ENCODE measurements at places on chromosomes 3 and 15. TPM values are rescaled to one million over a fixed set of nuclear protein-coding genes. Genes with fewer than 3 reads are reported as not detected.

- DNase-seq: no peak
Observed at GRCh38 chr3:71310359-71310979, 273.1 kb downstream of the FOXP1 start.

DNA sequence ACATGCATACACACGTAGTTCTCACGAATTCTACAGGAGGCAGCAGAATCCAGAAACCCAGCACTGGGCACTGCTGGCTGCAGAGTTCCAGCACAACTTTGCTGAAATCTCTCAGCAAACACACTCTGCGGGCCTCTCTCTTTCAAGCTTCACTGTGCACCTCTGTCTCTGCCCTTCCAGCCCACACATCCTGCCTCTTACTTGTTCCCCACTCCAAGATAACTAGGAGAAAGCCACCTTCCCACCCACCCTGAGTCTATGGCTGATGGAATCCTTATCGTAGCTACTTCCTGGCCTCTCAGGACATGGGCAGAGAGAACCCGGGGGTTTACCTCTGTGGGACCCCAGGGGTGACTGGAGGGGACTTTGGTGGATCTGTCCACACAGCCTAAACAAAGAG, 11.9 kb downstream of the ANP32A start:
- no peak for DNase-seq

DNA sequence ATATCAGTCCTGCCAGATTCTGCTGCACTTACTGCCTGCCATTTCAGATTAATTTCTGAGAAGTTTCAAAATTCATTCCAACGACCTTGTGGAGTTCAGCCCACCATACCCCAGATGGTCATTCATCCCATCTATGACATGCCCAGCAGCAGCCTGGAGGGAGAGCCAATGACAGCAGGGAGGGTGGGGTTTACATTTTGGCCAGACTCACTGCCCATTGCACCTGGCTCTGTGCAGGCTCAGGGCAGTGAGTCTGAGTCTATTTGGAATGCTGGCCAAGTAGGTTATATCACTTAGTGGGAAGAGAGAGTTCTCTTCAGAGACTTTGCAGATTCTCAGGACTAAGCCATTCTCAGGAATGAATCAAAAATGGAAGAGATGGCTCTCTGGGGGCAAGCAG, 21.5 kb downstream of the SRPRB start:
- no peak for DNase-seq

The GOLGA6B gene
- total RNA-seq: 0.33 TPM

The RTP1 gene
- total RNA-seq: 6.6 TPM

DNA sequence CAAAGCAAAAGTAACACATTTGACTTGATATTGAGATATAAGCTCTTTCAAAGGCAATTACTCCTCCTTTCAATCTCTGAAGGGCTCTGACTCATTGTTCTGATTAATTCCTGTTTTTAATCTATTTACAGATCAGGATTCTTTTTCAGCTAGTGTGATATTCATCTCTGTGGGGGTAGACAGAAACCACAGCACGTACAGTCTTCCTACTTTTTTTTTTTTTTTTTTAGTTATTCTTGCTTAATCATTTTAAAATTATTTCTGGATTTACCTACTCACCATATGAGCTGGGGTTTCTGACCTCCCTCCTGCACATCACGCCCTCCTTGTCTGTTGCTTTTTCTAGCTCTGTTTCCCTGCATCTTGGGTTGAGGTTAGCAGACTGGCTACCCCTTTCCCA, 1.4 kb downstream of the CNTN3 start:
- DNase-seq: no peak

The HESX1 gene
- total RNA-seq: 28.4 TPM

DNA sequence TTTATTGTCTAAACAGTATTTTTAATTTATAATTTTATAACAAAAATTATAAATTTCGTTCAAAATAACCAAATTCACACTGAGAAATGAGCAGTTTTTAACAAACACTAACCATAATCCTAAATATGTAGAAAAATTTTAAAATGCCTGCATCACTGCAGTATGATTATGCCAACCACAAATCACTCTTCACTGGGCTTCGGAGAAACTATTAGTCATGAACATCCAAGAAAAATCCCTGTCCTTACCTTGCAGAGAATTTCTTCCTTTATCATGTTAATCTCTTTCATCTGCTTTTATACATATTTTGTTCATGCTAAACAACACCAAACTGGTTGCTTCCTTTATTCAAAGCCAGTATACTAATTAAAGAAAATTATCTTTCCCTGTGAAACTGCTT, 511.0 kb upstream of the ALCAM start:
- no peak for DNase-seq

DNA sequence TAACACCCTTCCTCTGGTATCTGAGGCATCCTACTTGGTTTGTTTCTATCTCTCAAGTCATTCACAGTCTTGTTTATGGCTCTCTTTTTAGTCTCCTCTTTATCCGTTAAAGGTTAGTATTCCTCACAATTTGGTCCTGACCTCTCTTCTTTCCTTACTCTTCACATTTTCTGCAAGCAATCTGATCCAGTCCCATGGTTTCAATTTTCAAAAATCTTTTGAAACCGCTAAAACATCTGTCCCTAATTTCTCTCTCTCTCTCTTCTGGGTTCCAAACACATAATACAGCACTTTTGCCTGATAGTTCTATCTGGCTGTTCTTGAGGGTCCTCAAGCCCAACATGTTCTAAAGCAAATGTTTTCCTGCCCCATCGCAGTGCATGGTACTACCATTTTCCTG, 149.0 kb downstream of the SERPINI1 start:
- no peak for DNase-seq

The TM4SF1 gene
- total RNA-seq: 2.2 TPM

The STT3B gene
- 83.1 TPM for total RNA-seq

DNA sequence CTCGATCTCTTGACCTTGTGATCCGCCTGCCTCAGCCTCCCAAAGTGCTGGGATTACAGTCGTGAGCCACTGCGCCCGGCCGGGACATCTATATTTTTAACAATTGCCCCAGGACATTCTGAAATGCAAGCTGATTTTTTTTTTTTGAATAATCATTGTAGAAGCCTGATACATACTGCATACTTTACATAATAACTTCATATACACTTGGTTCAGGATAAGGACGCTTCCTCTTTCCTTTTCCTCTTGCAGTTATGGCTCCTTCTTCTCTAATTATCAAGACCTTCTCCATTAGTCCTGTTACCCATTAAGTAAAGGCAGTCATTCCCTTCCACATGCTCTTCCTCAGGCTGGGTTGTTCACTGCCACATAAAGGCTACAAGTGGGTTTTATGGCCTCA, 58.3 kb downstream of the SLCO3A1 start:
- DNase-seq: no peak

GRCh38 chr3:130619196-130619595, 102.2 kb downstream of the COL6A6 start:
- DNase-seq: no peak

- DNase-seq: no peak
Observed at GRCh38 chr15:34847598-34847997, 52.2 kb upstream of the ACTC1 start.

DNA sequence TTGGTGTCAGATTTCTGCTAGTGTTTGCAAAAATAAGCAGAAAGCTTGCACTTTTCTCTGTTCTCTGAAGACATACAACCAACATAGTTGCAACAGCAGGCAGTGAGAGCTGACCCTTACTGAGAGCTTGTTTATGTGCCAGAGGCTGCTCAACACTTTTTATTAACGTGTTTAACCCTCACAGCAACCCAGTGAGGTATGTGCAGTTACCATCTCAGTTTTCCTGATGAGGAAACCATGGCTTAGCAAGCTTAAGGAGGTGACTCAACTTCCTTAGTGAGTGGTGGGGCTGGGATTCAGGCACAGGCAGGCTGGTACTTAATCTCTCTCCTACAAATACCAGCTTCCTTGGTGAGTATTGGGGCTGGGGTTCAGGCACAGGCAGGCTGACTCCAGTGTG, 158.1 kb upstream of the CTDSPL start:
- no peak for DNase-seq

GRCh38 chr3:114958930-114959329, 188.2 kb downstream of the ZBTB20 start:
- DNase-seq: no peak

DNA sequence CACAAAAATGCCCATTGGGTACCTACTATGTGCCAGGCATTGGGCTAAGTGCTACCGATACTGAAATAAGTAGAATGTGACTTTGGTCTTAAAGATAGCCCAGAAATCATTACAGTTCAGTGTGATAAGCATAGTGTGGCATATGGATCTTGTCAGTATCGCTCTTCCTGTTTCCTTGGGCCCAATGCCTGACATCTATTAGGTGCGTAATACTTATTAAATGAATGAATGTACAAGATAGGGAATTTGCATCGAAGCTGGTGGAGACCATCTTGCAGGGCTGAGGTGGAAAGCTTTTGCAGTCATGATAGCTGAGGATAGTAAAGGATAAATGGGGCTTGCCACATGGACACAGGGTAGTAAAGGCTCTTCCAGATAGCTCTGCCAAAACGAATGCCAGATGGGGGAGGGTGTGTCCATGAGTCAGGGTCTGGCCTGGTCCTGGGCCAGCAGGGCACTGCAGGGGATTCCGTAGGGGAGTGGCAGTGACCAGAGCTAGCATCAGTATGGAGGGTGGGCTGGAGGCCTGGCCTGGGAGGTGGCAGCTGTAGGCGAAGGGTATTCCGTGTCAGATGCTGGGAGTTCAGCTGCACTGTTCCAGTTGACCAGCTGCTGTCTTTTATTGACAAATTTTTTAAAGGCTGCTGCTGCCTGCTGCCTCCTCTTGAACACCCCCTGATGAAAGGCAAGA, 23.5 kb downstream of the TSEN2 start:
- DNase-seq: no peak

The FAM3D gene
- total RNA-seq: not detected

- DNase-seq: no peak
Observed at GRCh38 chr3:118180853-118181252, 853.8 kb downstream of the IGSF11 start.

DNA sequence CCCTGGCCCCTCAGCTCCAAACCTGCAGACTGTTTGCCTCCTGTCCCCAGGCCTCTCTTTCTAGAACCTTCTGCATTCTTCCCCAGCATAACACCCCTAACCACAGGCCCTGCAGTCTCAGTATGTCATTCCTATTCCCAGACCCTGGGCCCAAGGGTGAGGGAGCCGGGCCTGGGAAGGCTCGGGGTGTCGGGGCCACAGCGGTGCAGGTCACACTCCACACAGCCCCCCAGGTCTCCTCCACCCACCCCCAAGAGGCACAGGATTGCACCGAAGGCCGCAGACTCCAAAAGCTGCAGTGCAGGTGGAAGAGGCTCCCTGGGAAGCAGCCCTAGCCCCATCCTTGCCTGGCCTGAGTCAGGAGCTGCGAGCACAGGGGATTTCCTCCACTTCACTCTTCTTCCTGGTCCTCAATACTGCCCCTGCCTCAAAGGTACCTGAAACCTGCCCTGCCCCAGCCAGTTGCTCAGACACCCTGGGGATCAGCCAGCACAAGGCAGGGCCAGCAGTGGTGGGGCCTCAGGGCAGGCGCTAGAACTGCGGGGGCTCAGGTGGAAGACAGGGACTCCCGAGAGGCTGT, 31.1 kb downstream of the TNK2 start:
- DNase-seq: no peak

DNA sequence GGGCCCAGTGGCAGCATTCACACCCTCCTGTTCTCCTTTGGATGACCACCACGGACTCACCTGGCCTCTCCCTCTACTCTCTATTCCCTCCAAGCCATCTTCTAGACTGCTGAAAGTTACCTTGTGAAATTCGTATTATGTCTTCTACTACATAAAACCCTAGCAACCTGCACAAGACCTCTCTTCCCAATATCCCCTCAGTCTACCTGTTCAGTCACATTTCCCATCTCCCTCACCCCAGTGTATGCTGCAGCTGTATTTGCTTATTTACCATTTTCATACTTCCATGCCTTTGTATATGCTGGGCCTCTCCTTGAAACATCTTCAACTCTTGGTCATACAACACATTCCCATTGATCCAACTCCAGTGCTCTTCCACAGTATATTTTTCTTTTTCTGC, 35.3 kb downstream of the DET1 start:
- DNase-seq: no peak

DNA sequence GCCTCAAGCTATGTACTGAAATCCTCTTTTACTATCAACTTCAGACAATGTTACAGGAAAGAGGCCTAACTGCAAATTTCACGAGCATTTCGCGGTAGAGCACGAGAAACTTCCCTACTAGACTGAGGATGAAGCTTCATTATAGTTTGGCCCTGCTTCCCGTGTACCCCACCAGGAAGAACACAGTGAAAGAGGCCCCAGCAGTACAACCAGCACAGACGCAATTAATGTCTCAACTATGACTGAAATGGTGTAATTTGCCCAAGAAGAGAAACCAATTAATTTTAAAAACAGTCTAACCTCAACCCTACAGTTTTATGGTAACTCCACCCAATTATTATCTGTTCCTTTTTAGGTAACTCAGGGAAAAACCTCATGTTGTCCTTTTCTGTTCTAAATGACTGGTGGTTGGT, 12.1 kb downstream of the CHSY1 start:
- DNase-seq: no peak

DNA sequence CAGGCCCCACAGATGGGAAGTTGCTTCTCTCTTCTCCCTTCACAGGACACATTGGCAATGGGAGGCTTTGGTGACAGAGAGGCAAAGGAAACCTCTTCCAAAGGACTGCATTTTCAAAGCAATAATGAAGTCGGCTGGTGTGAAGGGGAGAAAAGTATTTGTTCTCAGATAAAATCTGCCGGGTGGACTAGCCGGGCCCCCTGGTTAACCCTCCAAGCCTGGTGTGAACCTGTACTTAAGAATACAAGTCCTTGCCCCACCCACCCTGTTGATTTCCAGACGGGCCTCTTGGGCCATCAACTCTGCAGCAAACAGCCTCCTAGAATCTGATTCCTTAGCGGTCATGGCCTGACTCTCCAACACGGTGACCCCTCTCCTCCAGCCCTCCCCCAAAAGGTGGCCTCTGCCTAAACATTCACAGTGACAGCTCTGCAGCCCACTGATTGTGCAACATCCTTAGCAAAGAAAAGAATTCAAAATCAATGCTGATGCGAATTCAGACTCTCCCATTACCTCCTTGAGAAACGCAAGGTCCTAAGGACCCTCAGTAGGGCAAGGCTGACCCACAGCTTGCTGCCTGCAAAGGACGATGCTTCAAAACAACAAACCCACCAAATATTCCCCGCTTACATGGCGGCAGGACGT, 9.9 kb downstream of the TLE3 start:
- DNase-seq: no peak

The LZTFL1 gene
- 12.2 TPM for total RNA-seq

The RBPMS2 gene
- total RNA-seq: 185 TPM

DNA sequence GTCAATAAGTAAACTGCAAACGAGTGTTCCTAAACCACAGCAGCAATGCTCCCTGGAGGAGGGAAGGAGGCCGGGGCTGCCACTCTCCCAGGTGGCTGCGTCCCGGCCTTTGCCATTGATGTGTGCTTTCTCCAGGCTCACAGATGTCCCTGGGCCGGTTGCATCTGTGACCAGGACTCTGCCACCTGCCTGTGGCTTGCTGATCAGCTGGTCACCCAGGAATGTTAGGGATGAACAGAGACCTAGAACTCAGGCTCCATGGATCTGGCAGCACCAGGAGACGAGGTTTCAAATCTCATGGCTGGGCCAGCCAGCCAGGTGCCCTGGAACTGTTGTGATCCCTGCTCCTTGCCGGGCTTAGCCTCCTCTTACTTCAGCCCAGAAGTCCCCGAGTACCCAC, 65.7 kb downstream of the KLF15 start:
- peak; percentile 31 for DNase-seq

- no peak for DNase-seq
Observed at GRCh38 chr3:163561151-163561550, 1517.1 kb downstream of the SI start.
